Stimulated activated CD4-positive, alpha-beta T cell treated with anti-CD3 and anti-CD28 coated beads, Interleukin-15, amount 100 ng/mL, for 48 hours (primary cell): ENCODE measurements at places on chromosomes 13 and 19.
A peak's percentile ranks its signal among the peaks of the same experiment; 100 is the strongest.

GRCh38 chr13:107209824-107210722, 642.1 kb upstream of the ARGLU1 start:
- DNase-seq: no peak

DNA sequence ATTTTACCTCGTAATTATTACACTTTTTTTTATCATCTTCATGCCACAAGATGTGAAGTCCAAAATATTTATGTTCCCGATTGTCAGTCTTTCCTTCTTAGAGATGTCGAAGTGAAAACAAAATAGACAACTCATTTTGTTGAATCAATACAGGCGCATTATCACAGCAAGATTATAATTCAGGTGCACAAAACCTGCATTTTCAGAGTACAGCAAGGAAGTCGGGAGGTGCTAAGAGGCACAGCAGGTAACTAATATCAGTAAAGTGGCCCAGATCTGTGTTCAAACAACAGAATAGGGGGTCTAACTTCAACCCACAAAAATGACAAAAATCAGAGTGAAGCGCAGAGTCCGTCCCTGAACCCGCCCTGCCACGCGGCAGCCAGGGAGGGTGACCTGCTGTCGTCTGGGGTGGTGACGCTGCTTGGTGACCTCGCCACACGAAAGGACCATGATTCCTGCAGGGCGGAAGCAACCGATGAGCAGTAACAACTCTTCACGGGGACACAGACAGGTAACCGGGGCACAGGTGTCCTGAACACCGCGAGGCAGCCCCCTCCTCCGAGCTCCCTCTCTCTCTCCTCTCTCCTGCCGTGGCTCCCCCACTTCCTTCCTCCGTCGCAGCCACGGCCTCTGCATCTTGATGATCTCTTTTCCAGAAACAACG, 50.9 kb upstream of the SPACA7 start:
- no peak for DNase-seq

- DNase-seq: no peak
Measured at GRCh38 chr19:42480335-42481095, 37.8 kb upstream of the CXCL17 start.

GRCh38 chr19:1154731-1155351, 19.2 kb downstream of the SBNO2 start:
- no peak for DNase-seq

DNA sequence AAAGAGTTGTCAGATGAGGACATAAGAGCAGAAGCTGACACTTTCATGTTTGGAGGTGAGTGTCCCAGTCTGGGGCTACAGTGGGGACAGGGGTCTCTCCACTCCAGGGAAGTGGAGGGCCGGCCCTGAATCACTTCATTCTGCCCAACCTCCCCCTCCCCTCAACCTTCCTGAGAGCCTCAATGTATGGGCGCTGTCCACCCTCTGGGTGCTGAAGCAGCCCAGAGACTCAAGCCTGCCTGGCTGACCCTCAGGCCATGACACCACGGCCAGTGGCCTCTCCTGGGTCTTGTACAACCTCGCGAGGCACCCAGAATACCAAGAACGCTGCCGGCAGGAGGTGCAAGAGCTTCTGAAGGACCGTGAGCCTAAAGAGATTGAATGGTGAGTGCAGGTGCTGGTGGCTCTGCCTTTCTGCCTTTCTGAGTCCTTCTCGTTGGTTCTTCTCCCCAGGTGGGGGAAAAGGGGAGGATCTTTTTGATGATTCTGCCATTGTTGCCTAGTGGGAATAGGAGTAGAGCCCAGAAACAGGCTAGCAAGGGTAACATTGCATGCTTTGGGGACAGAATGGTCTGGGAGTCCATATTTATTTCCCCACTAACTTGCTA, 8.8 kb downstream of the CYP4F8 start:
- no peak for DNase-seq

DNA sequence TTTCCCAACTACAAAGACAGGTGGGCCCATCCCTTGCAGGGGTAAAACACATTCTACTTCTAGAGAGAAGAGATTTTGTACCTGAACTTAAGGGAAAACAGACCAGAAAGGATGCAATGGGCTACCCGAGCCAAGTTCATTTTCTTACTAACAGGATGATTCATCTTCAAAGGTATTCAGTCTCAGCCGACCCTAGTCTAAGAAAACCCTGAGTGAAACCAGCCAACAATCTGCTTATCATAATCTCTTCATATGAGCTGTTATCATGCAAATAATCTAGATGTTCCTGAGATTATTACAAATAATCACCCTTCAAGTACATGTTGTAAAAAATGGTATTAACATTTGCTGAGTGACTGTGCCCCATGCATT, 15.6 kb downstream of the PABPC3 start:
- no peak for DNase-seq

GRCh38 chr19:33770107-33770506, 26.6 kb upstream of the KCTD15 start:
- DNase-seq: no peak

GRCh38 chr19:6976197-6976596, 45.0 kb downstream of the MBD3L2B start:
- DNase-seq: no peak

GRCh38 chr13:96527497-96527896, 437.6 kb downstream of the HS6ST3 start:
- DNase-seq: no peak

- DNase-seq: no peak
Measured at GRCh38 chr13:79749984-79750551, 269.1 kb downstream of the NDFIP2 start.

DNA sequence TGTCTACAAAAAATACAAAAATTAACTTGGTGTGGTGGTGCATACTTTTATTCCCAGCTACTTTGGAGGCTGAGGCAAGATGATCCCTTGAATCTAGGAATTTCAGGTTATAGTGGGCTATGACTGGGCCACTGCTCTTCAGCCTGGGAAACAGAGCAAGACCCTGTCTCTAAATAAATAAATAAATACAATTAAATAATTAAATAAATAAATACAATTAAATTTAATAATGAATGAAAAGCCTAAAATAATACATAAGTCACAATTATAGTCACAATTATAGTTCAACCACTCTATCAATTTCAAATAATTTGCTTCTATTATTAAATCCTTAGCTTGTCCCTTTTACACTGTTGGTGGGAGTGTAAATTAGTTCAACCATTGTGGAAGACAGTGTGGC, 146.4 kb upstream of the RFC3 start:
- DNase-seq: no peak

GRCh38 chr19:15461694-15462093, 2.6 kb downstream of the RASAL3 start:
- no peak for DNase-seq

GRCh38 chr19:16649734-16650133, 10.2 kb downstream of the SMIM7 start:
- no peak for DNase-seq

DNA sequence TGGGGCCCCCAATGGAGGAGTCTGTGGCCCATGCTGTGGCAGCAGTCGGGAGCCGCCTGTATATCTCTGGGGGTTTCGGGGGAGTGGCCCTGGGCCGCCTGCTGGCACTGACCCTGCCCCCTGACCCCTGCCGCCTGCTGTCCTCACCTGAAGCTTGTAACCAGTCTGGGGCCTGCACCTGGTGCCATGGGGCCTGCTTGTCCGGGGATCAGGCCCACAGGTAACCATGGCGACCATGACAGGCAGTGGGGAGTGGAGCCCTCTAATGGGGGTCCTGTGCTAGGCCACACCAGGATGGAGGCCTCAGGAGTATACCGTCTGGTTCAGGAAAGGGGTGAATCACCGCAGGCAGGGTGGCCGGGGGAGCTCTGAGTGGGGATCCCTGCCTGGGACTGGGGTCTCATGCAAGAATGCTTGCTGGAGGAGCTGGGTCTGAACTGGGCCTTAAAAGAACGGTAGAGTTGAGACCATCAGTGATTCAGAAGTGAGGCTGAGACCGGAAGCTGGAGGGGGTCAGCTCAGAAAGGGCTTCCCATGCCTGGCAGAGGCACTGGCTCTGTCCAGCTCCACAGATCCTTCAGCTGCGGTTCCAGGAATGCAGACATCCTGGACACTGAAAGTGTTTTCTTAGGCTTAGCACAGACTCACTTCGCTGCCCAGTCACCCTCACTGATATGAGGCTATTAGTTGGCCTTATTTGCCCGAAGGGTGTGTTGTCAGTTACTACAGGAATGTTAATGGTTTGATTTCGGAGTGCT, 29.1 kb downstream of the CNFN start:
- no peak for DNase-seq

- no peak for DNase-seq
Measured at GRCh38 chr19:15137777-15138176, 30.6 kb downstream of the SYDE1 start.

- no peak for DNase-seq
Measured at GRCh38 chr13:30759748-30760147, 24.4 kb downstream of the ALOX5AP start.

- no peak for DNase-seq
Measured at GRCh38 chr13:26011208-26011573, 40.6 kb downstream of the SHISA2 start.

GRCh38 chr13:106090001-106090400, 445.5 kb downstream of the EFNB2 start:
- DNase-seq: no peak

GRCh38 chr13:71877256-71877653, 10.3 kb upstream of the DACH1 start:
- DNase-seq: no peak

- DNase-seq: no peak
Measured at GRCh38 chr19:9308091-9308770, 1.4 kb downstream of the ZNF699 start.

- DNase-seq: no peak
Measured at GRCh38 chr19:8302357-8302691, 5.8 kb downstream of the CD320 start.

- no peak for DNase-seq
Measured at GRCh38 chr13:74132152-74132775, 1.9 kb downstream of the KLF12 start.

- no peak for DNase-seq
Measured at GRCh38 chr19:31995546-31995945, 349.9 kb upstream of the ZNF507 start.

DNA sequence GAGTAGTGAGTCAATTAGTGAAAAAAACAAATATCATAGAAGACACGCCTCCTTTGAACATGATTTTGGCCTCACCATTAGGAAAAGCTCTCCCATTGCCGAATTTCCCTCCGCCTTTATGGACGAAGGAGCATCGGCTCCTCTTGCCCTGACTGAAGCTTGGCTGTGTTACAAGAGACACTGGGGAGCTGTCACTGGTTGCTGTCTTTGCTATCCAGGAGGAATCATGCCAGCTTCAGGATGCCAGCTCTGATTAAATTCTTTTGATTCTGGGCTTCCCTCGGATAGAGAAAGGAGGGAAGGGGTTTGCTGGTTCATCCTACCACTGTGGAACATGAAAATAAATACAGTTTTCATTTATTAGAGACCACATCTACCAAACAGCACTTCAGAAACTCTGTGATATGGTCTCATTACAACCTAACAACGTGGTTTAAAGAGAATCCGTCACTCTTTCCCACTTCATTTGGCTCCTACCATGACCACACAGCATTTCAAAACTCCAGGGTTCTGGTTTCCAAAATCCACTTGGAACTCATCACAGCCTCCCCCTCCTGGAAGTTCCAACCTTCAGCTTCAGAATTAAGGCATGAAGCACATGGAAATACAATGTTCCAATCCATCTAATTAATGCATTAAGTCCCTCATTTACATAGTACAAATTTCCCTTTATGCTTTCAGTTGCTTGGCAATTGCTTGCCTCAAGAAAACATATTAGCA, 446.0 kb downstream of the EFNB2 start:
- DNase-seq: no peak

- DNase-seq: no peak
Measured at GRCh38 chr13:100409132-100409531, 179.5 kb downstream of the GGACT start.

DNA sequence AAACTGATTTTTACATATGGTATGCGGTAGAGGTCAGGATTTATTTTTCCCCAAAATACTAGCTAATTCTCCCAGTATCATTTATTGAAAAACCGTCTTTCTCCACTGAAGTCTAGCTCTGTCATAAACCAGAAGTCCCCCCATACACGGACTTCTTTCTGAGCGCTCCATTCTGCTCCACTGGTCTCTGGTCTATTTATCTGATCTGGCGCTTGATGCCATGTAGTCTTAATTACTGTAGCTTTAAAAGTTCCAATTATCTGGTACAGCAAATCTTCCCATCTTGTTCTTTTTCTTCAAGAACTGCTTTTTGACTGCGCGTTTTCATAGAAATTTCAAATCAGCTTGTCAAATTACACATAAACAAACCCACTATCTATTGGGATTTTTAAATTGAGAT, 13.7 kb downstream of the DCUN1D2 start:
- DNase-seq: no peak

GRCh38 chr19:30584090-30584489, 211.9 kb downstream of the ZNF536 start:
- DNase-seq: no peak

- DNase-seq: no peak
Measured at GRCh38 chr13:99982731-99983498, 1.3 kb downstream of the ZIC2 start.

GRCh38 chr19:3949997-3950859, 17.4 kb downstream of the NMRK2 start:
- no peak for DNase-seq

- no peak for DNase-seq
Measured at GRCh38 chr13:110511509-110512181, 49.9 kb downstream of the RAB20 start.

- no peak for DNase-seq
Measured at GRCh38 chr13:63492604-63493003, 2077.0 kb upstream of the PCDH20 start.

GRCh38 chr19:11699931-11700794, 38.6 kb downstream of the ZNF823 start:
- DNase-seq: no peak

- DNase-seq: no peak
Measured at GRCh38 chr19:41804336-41804735, 7.9 kb downstream of the CEACAM3 start.

GRCh38 chr19:49672131-49672919, 4.7 kb upstream of the PRMT1 start:
- peak; percentile 68 for DNase-seq

DNA sequence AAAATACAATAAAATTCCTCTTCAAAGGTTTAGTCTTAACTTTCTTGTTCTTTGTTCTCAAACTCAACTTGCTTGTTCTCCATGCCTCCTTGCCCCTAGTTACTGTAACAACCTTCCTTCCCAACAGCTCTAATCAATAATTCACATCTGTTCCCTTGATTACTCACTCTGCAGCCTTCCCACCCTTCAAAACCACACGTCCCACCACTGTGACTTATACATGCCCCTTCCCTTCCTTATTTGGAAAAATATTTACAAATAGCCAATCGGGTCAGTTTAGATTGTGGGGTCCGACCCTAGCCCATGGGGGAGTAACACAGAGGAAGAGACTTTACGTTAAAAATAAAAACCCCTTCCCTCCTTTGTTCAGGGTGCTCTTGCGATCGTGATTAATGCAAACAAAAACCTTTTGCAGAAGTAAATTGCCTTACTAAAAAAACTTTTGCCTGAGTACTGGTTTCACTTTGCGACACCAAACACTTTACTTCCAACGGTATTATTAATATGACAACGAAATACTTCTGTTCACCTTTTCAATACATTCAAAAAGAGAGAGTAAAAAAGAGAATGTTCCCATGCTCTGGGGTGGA, 512 bp upstream of the ZNF93 start:
- no peak for DNase-seq

- no peak for DNase-seq
Measured at GRCh38 chr19:31668921-31669320, 319.7 kb upstream of the TSHZ3 start.

- DNase-seq: no peak
Measured at GRCh38 chr19:35729021-35729420, 11.2 kb downstream of the KMT2B start.
